ENCODE measurements at places on chromosomes 6 and 20. TPM values are rescaled to one million over a fixed set of nuclear protein-coding genes. Genes with fewer than 3 reads are reported as not detected.

Gene GMNN
- total RNA-seq: 23.1 TPM

Gene SLC23A2
- 30.2 TPM for total RNA-seq

Gene MTG2
- 14.7 TPM for total RNA-seq

Gene NKAPL
- total RNA-seq: 0.78 TPM

Gene KHDC1L
- 0.26 TPM for total RNA-seq

Gene RIPPLY2
- under 0.01 TPM for total RNA-seq

Gene CALHM5
- 3.1 TPM for total RNA-seq

Gene HEBP2
- 89.8 TPM for total RNA-seq

Gene PKHD1
- not detected for total RNA-seq

Gene ABHD16B
- total RNA-seq: not detected

Gene CNKSR3
- total RNA-seq: 13.8 TPM

Gene EPHA7
- not detected for total RNA-seq

Gene C6orf141
- not detected for total RNA-seq

Gene BMP5
- 0.13 TPM for total RNA-seq

Gene SIRPD
- not detected for total RNA-seq

All from articular chondrocyte of knee joint (primary cell).